Trophoblast cell (in vitro differentiated cells and primary cell): ENCODE measurements at places on chromosomes 6 and 20.

GRCh38 chr6:42301986-42302385 lies 84.3 kb upstream of the MRPS10 start:
- no peak for DNase-seq

DNA sequence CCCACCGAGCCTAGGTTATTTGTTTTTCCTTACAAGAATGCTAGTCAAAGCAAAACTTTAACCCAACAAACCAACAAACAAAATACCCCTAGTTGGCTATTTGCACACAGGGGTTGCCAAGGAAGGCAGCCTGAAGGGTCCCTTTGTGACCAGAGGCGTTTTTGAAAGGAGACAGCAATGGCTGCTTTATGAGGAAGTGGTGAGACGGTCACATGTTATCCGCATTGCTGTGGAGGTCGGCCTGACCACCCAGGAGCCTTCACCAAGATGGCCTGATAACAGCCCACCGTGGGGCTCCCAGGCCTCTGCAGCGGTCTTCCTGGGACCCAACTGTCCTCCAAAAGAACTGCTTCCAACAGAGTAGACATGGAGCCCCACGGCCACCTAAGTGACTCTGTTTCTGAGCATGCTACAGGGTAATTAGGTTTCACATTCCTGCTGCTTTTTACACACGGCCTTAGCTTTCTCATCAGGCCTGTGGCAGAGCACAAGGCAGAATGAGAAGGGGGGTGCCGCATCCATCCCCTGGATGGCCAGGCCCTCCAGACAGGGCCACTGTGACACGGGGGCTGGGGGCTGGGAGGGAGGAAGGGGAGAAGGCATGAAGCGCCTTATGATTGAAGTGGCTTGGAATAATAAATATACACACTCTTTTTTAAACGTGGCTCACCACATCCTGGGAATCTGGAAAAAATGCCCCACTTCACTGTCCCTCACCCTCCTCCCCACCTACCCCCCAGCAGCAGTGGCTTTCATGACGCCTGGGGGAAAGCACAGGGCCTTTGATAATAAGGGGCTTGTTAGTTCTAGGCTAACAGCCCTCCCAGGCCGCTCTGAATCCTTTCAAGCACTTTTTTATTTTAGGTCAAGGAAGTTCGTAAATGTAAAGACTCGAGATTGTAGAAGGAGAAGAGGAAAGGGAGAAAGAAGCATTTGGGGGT lies 86.0 kb downstream of the CLIC5 start:
- no peak for DNase-seq

DNA sequence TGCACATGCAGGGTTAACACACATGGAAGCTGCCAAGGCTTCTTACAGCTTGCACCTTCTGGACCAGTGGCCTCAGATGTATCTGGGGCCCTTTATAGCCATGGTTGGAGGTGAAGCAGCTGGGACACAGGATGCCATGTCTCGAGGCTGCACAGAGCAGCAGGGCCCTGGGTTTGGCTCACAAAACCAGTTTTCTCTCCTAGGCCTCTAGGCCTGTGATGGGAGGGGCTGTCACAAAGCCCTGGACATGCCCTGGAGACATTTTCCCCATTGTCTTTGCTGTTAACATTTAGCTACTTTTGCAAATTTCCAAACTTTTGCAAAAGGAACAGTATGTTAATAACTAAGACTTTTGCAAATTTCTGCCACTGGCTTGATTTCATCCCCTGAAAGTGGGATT lies 18.2 kb upstream of the GSTA1 start:
- DNase-seq, result peak; percentile 36

- DNase-seq, result no peak
These were observed 38.4 kb downstream of the VSTM2L start for GRCh38 chr20:37941332-37941731.

DNA sequence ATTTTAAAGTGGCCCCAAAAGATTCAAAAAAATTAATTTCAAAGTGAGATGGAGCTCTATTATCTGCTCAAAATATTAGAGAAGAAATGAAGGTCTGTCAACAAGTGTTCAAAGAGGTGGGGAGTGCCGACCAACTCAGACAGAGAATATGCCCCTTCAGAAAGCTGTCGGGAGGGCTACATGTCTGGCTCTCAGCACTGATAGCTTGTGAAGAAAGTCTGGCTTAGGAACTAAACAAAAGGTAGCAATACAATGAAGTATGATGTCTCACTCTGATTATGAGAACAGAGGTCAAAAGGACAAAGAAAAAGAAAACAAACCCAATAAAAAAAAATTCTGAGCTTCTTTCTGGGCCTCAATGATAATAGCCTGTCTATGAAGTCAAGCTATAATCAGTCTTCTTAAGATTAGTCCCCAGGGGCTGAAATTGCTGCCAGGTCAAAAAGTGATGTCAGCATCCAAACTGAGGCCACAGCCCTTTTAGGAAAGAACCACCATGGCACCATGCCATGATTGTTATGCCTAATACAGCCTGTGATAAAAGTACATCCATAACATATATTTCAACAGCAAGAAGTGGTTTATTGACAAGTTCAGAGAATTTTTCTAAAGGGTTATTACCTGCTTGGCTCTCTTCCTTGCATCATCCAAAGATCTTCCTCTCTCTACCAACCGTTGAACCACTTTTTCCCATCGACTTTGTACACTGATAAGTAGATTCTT lies 150.9 kb downstream of the DST start:
- DNase-seq, result no peak

- DNase-seq, result peak; percentile 22
These were observed 25.2 kb downstream of the ADGRF1 start for GRCh38 chr6:47016909-47017308.

GRCh38 chr20:50580016-50580747 lies 70.0 kb downstream of the PTPN1 start:
- DNase-seq, result peak; percentile 27
